ENCODE measurements at places on chromosomes 6 and 20. TPM values are rescaled to one million over a fixed set of nuclear protein-coding genes. Genes with fewer than 3 reads are reported as not detected.

CAPN11 gene
- polyA plus RNA-seq: 0.12 TPM

DNA sequence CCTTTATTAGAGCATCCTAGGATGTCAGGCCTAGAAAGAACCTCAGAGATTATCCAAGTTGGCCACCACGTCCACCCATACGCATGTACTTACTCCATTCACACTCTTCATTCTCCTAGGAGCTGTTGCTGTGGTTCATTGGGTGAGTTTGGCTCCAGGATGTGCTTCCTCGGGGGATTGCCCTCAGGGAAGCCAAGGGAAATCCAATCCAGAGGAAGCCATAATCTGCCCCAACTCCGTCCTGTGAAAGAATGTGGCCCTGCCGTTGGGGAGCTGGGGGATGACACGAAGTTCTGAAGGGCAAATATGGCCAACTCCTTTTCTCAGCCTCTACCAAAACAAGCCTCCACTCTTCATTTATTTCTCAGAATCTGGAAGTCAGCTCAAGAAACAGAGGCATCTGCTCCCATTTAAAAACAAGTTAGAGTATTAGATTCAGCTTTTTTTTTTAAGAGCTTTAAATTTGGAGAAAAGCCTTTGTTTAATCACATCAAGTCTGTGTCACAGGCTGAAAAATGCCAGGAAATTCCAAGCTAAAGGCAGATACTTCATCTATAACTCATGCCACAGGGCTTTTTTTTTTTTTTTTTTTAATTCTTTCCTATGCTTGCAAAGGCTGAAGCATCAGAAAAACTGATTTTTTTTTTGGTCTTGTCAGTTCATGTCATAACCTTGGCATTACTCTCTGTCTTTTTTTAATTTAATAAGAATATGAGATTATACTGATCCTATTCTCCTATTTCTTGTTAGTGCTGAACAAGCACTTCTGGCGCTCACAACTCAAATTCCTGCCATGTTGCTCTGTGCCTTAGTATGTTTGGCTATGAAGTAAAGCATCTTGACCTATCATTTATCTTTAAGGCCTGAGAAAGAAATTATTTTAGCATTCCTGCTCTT lies 480.9 kb upstream of the MARCKS start:
- no peak for DNase-seq

- DNase-seq: no peak
Measured at GRCh38 chr20:20407891-20408805, 40.2 kb downstream of the INSM1 start.

DNA sequence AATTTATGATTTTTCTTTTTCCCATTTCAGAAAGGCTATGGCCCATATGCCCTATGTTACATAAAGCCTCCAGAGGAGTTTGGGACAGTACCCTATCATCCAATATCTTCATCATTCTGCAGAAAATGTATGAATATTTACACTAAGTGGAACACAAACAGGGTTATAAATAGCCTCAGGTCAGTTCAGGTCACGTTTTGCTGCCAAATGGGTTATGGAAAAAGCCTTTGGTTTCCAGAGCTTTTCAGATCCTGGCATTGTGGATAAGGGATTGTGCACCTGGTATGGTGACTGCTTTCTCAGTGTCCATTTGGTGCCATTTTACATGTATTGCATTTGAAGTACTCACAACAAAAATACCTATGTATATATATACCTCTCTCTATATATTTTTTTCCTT lies 29.4 kb downstream of the UTRN start:
- DNase-seq: no peak
